ENCODE measurements at places on chromosomes 2 and 18.

- DNase-seq = no peak
These were observed 147.2 kb downstream of the SMAD7 start for GRCh38 chr18:48803518-48803917.

- DNase-seq = no peak
These were observed 292.5 kb upstream of the CNTNAP5 start for GRCh38 chr2:123732563-123732962.

DNA sequence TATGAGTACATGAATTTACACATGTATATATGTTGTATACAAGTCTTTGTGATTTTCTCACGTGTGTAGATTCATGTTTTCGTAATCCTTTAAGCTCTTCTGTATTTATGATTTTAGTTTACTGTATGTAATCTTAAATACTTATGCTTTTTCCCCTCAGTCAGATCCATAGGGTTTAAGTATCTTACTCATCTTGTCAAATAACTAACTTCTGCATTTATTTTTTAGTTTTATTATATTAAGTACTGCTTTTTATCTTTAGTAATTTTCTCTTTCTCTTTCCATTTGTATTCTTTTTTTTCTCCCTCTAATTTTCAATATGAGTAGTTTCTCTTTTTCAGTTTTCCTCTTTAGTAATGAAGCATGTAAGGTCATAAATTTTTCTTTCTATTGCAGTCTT is 179.4 kb downstream of the LCLAT1 start:
- no peak for DNase-seq

- DNase-seq = no peak
These were observed 153.2 kb downstream of the WDR7 start for GRCh38 chr18:56804395-56804794.

GRCh38 chr2:69961496-69961895 is at the start of gene ASPRV1:
TSS of gene ASPRV1 (minus strand) at chr2:69961631. CDS start at chr2:69961436, 195 bp downstream.
- DNase-seq = no peak

GRCh38 chr2:43717322-43717721 is 41.1 kb upstream of the C1GALT1C1L start:
- no peak for DNase-seq

GRCh38 chr2:64939332-64939917 is 49.8 kb upstream of the SLC1A4 start:
- no peak for DNase-seq

GRCh38 chr2:108586631-108587030 is 52.4 kb downstream of the LIMS1 start:
- DNase-seq = no peak

GRCh38 chr2:44682459-44682858 is 259.0 kb upstream of the SIX3 start:
- no peak for DNase-seq

- no peak for DNase-seq
These were observed 48.9 kb downstream of the FRZB start for GRCh38 chr2:182817558-182817957.

DNA sequence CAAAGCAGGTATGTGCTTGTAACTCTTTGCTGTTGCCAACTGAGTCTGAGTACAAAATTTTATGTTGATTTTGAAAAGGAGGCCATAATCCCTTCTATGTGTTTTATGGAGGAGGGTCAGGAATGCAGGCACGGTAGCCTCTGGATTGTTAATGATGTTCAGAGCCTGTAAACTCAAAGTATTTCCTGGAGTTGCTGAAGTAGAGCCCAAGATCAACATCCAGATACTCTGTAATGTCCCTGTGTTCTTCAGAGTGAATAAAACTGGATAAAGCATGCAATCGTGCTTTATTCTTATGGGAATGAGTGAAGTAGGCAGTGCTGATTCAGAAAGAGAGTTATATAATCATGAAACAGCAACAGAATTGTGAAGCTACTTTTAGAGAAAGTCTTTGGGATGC is 61.8 kb upstream of the CHRNA1 start:
- no peak for DNase-seq

GRCh38 chr18:38301621-38302020 is 736.0 kb upstream of the CELF4 start:
- DNase-seq = no peak

- DNase-seq = no peak
These were observed 90.8 kb downstream of the ARL4C start for GRCh38 chr2:234406085-234406484.

- no peak for DNase-seq
These were observed 1.4 kb downstream of the SNORC start for GRCh38 chr2:232871418-232871834.

GRCh38 chr2:69628325-69629021 is 15.1 kb downstream of the AAK1 start:
- no peak for DNase-seq

GRCh38 chr2:8309131-8309530 is 372.7 kb upstream of the ID2 start:
- DNase-seq = no peak

GRCh38 chr2:233418761-233419546 is 64.7 kb downstream of the DGKD start:
- DNase-seq = no peak

DNA sequence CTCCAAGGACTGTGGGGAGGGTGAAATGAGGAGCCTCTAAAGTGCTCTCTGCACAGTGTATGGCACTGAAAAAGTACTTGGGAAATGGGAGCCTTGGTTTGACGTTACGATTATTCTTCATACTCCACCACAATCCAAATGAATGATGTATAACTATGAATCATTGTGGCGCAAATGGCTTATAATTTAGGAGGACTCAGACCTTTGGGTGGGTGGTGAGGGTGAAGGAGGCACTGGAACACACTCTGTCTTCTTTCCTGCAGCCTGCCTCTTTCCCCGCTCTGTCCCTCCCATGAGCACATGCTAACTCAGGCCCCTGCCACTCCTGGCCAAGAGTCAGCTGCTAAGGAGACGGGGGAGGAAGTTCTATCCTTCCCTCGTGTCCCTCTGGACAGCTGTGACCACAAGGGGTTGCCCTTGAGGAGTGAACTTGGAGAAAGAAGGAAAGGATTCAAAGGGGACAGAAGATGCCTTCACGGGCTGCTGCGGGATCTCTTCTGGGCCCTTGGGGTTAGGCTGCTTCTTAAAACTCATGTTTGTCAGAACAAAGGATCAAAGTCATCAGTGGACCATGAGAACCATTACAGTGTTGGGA is 36.5 kb downstream of the POLR1A start:
- no peak for DNase-seq

- DNase-seq = no peak
These were observed 46.2 kb downstream of the HPCAL1 start for GRCh38 chr2:10348891-10349290.

DNA sequence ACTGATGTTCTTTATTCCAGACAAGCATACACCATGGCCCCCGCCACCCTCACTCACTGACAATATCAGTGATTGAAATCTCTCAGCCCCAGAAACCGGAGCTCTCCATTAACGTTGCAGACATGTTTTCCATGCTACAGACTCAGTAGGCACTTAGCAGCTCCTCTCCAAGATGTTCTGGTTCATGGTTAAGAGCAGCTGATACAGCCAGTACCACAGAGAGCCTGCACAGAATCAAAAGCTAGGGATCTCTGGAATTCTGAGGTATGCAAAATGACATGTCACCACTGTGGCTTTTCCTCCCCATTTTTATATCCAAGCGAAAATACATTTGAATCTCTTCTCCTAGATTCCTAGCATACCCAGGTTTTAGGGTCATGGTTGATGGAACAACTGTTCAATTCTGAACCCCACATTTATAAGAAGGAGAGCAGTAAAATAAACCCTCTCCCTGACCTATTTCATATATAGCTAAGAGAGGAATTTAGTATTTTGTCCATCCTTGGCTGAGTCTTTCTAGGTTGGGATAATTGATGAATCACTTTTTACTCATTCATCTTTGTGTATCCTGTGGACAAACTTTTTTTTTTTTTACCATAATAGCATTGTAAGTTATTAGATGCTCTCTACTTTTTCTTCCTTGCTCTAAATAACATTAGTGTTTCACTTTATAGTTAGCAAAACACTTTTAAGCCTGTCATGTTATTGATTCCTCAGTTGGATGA is 488.4 kb upstream of the PIK3C3 start:
- no peak for DNase-seq

GRCh38 chr2:107091163-107091864 is 205.3 kb upstream of the ST6GAL2 start:
- DNase-seq = no peak

DNA sequence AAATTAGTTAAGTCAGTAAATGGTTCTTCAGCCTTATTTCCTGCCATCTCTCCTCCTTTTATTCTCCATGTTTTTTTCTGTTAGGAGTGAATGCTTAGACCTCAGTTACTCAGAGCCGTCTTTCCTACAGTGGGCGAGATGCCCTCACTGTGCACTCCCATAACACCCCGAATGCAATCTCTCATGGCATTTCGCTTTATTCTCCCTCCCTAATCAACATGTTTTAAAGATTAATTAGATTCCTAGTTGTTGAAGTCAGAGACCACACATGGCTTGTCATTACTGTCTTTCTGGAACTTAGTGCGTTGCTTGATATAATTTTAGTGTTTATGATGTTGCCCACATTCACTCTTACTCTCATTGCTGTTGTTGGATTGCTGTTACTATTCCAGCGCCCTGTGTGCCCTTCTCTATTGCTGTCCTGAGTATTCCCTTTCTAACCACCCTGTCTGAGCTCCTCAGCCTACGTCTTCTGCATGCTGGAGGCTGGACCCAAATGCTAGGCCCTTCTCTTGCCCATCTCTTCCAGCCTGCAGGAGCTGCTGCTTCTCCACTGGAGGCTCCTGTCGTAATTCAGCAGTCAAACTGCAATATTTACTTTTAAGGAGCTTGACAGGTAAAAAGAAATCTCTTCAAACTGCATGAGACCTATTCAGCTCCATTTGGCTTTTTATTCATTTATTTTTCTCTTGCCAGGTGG is 99.3 kb downstream of the MAP2 start:
- no peak for DNase-seq

GRCh38 chr18:36017232-36017631 is 44.8 kb downstream of the RMP24 start:
- no peak for DNase-seq

- no peak for DNase-seq
These were observed 77.0 kb downstream of the PRKCE start for GRCh38 chr2:45728458-45728942.

- no peak for DNase-seq
These were observed 14.6 kb downstream of the RAB3GAP1 start for GRCh38 chr2:135066710-135067109.

DNA sequence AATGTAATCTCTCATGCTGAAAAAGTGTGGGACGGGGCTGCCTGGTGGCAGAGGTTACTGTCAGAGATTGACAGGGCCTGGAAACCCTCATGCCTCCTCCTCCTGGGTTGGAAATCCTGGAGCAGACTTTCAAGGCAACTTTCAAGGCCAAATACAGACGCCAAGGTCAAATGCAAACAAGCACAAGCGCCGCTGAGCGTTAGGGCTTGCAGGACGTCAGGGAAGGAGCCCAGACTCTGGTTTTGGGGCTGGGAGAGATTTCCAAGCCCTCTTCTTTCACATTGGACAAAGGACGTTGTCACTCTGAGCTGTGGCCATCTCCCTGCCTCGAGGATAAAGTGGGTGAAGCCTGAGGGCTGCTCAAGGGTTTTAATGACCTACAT is 120.1 kb downstream of the TWIST2 start:
- DNase-seq = no peak

- DNase-seq = no peak
These were observed 242.7 kb downstream of the TCF4 start for GRCh38 chr18:55345103-55345950.

GRCh38 chr18:51196118-51196810 is 1.2 kb downstream of the MEX3C start:
- no peak for DNase-seq

- DNase-seq = no peak
These were observed 132.8 kb upstream of the ACVR2A start for GRCh38 chr2:147712051-147712450.

DNA sequence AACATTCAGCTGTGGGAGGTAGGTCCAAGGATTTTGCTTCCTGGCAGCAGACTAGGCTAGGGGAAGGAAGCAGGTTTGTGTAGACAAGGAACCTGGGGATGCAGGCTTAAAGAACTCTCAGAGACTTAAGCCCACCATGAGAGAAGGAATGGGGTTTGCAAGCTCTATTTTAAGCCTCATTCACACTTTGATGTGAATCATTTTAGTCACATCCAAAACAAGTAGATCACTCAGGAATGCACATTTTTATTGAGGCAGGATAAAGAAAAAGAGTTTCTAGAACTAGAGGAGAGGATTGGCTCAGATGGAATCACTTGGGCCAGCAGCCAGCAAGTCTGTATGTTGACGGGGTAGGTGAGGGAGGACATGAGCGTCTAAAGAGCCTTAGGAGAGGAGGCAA is 3.3 kb upstream of the NAPG start:
- DNase-seq = no peak

DNA sequence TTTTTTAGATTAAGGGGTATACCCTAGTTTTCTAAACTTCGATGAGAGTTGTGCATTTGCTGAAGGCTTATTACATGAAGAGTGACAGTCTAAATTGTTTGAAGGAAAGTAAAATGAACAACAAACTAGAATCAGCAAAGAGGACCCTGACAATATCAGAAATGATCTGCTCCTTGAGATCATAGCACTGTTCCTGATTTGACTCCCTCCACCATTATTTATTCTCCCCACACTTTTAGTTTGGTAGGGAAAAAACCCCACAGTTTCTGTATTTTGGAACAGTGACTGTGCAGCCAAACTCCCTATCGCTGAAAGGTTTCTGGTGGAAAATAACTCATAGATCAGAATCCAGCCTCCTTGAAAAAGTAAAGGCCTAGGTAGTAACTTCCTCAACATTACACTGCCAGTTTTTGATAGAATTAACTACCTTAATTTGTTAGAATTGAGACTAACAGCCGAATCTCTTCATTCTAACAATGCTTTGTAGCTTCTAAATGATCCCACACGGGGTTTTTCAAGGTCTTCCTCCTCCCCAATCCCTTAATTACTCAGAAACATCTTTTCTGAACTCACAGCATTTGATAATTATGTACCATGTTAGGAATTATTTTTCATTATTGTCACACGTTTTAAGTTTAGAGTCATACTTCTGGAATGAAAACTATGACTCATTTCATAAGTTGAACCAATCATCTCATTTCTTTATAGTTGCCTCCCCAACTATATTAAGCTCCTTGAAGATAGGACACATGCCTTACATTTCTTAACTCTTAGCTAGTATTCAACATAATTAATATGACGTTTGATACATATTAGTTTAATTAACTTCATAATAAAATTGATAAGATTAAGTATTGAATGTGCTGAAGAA is 2.9 kb downstream of the MYL12A start:
- no peak for DNase-seq

DNA sequence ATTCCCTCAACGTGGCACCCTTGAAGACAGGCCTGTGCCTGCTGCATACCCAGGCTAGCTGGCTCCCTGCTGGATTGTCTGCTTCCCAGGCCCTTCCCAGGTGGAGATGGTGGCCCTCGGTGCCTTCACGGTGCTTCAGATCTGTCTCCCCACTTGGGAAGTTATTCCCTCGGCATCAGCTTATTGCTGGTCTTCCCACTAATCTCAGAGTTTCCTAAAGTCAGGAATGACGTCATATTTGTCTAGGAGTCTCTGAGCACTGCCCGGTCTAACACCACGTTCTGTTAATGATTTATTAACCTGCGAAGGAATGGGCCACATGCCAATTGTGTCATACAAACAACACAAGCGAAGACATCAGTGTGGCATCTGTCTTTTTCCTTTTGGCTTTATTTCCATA is 269.8 kb upstream of the ID2 start:
- no peak for DNase-seq

GRCh38 chr18:5051207-5051606 is 145.8 kb downstream of the AKAIN1 start:
- DNase-seq = no peak

- DNase-seq = no peak
These were observed 14.6 kb downstream of the WDR33 start for GRCh38 chr2:127796389-127796788.

Data from HEK293T (cell line).